CD4-positive, alpha-beta T cell (primary cell): ENCODE measurements at places on chromosomes 12 and 14. TPM values are rescaled to one million over a fixed set of nuclear protein-coding genes. Genes with fewer than 3 reads are reported as not detected.

DNA sequence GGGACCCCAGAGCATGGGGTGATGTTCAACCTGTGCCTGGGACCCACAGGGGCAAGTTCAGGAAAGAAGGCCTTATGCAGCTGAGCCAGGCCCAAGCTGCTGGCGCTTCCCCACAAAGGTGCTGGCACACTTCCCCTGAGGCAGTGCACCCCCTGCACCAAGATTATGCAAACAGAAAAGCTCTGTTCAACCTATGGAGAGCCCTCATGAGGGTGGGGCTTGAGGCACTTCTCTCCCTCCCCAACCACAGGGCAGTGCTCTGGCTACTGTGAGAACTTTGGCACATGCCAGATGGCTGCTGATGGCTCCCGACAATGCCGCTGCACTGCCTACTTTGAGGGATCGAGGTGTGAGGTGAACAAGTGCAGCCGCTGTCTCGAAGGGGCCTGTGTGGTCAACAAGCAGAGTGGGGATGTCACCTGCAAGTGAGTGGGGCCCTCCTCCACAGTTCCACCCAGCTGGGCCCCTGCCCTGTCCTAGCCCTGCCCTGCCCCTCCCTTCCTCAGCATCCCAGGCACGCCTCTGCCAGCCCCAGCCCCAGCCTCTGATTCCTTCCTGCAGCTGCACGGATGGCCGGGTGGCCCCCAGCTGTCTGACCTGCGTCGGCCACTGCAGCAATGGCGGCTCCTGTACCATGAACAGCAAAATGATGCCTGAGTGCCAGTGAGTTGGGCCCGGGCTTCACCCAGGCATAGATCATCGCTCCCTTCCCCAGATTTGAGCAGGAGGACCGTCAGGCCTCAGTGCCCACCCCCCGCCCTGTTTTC, 5.5 kb upstream of the NXPH4 start:
- H3K36me3 ChIP-seq = no peaks in the 10 kb centered on the region
- H3K27ac ChIP-seq = no peak overlapping the region
- DNase-seq = no peak
- H3K4me3 ChIP-seq = no peak overlapping the region

DNA sequence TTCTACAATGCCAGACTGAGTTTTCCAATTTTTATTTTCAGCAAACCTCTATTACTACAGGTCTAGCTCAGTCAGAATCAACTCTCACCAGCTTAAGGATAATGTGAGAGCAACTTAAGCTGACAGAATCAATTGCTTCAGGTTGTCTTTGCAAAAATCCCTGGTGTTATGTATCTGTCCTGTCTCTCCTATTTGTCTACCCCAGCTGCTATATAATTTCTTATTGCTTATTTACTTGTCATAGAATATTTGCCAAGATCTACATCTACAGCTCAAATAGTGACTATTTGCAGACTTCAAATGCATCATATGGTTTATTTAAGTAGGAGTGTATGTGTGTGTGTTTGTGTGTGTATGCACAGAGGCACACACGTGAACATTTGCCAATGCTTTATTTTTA, 54.1 kb downstream of the FOXG1 start:
- H3K36me3 ChIP-seq = no peaks in the 10 kb centered on the region
- no peak for DNase-seq
- H3K4me1 ChIP-seq = no peaks in the 10 kb centered on the region
- H3K27me3 ChIP-seq = no peaks in the 10 kb centered on the region
- H3K4me3 ChIP-seq = no peak overlapping the region

DNA sequence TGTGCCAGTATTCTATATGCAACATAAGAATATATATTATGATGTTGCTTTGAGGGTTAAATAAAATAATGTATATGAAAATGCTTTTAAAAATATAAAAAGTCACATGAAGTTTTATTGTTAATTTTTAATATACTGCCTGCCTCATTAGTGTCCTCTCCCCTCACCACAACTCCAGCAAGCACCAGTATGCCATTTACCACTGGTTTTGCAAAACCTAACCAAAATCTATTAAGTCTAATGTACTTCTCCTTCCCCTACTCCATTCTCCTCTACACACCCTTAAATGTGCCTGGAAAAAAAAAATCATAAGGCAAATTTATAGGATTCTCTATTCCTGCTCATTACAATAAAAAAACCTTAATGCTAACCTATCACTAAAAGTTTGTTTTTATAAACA, 24.0 kb upstream of the GNG2 start:
- H3K27ac ChIP-seq = no peak overlapping the region
- H3K4me3 ChIP-seq = no peak overlapping the region
- no peak for DNase-seq
- H3K36me3 ChIP-seq = no peaks in the 10 kb centered on the region

GRCh38 chr12:25319233-25319984, 68.7 kb upstream of the KRAS start:
- peaks cover 23% of the 10 kb centered on the region for H3K4me1 ChIP-seq
- H3K36me3 ChIP-seq = no peaks in the 10 kb centered on the region
- H3K4me3 ChIP-seq = no peak overlapping the region
- no peaks in the 10 kb centered on the region for H3K27me3 ChIP-seq

DNA sequence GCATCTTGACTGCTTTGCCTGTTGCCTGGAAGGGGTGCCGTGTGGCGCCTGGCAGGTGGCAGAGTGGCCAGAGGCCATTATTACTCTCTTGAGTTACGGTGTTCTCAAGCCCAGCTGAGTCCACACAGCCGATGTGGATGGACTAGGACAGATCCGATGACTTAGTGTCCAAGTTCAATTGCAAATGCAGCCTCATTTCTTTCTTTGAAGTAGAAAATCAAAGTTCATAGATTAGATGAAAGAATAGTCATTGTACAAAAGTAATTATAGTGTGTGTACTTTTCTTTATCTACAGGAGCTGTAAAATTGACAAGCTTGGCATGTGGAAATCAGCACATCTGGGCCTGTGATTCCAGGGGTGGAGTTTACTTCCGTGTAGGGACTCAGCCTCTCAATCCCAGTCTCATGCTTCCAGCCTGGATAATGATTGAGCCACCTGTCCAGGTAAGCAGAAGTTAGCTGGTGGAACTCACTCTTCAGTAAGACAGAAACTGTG, 44.7 kb downstream of the ANKRD9 start:
- peaks cover 5% of the 10 kb centered on the region for H3K4me1 ChIP-seq
- peaks cover 17% of the 10 kb centered on the region for H3K36me3 ChIP-seq
- H3K27ac ChIP-seq = no peak overlapping the region
- DNase-seq = no peak
- H3K4me3 ChIP-seq = no peak overlapping the region

GRCh38 chr12:42660968-42661937, 71.7 kb upstream of the PRICKLE1 start:
- H3K4me3 ChIP-seq = no peak overlapping the region
- H3K27ac ChIP-seq = no peak overlapping the region
- H3K27me3 ChIP-seq = no peaks in the 10 kb centered on the region

- H3K36me3 ChIP-seq = no peaks in the 10 kb centered on the region
- no peaks in the 10 kb centered on the region for H3K27me3 ChIP-seq
- DNase-seq = no peak
- no peak overlapping the region for H3K4me3 ChIP-seq
- no peak overlapping the region for H3K27ac ChIP-seq
- H3K4me1 ChIP-seq = no peaks in the 10 kb centered on the region
Observed at GRCh38 chr12:76124456-76124855, 40.0 kb upstream of the NAP1L1 start.

GRCh38 chr14:59811815-59812214, 58.8 kb downstream of the RTN1 start:
- no peak overlapping the region for H3K4me3 ChIP-seq
- no peak overlapping the region for H3K27ac ChIP-seq
- DNase-seq = no peak

DNA sequence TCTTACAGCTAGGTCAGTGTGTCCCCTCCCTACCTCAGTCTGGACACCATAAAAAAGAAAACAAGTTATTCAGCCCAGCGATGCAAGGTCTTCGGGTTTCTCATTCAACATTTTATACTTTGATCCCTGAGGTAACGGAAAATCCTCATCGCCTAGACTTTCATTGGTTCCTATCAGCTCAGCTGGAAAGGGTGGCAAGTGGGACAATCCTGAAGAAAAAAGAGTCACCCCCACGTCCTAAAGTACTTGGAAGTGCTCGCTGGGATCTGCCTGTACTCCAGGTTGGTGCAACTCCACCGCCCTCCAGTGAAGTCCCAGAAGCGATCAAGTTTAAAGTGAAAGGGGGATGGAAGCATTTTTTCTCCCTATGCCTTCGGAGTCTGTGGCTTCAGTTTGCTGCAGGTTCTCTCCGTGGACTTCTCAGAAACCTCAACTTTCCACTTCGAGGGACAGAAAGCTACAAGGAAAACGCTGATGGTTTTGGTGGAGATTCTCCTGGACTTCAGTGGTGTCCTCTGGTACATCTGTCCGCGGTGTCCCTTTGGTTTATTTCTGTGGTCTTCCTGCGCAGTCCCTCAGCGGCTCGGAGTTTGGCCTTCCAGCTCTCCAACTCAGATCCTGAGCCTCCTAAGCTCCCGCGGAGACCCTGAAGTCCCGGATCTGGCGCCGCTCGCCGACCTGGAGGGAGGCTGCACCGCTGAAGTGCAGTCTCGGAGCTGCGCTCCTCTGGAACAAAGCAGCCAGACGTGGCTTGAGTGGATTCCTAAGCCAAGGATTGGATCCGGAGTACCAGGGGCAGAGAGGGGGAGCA, 1.8 kb upstream of the LRFN5 start:
- peaks cover 32% of the 10 kb centered on the region for H3K4me1 ChIP-seq
- no peak overlapping the region for H3K4me3 ChIP-seq
- no peak overlapping the region for H3K27ac ChIP-seq
- no peak for DNase-seq

DNA sequence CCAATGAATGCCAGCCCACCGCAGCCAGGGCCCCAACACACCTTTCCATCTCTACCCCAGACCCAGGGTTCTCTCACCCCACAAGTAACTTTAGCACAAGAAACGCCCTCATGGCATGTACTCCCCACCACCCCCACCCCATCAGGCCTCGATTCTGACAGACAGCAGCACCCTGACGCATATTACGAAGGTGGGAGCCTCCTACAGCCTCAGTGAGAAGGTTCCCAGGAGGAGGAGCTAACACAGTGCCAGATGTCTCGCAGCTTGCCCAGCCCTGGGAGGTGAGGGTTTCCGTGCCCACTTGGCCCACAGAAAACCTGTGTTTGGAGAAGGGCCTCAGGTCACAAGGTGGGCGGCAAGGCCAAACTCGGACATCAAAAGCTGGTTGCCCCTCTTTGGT, 32.4 kb downstream of the CCDC88C start:
- no peaks in the 10 kb centered on the region for H3K27me3 ChIP-seq
- H3K36me3 ChIP-seq = peaks cover 32% of the 10 kb centered on the region
- H3K4me1 ChIP-seq = peaks cover 100% of the 10 kb centered on the region
- H3K27ac ChIP-seq = no peak overlapping the region
- H3K4me3 ChIP-seq = no peak overlapping the region
- no peak for DNase-seq

DNA sequence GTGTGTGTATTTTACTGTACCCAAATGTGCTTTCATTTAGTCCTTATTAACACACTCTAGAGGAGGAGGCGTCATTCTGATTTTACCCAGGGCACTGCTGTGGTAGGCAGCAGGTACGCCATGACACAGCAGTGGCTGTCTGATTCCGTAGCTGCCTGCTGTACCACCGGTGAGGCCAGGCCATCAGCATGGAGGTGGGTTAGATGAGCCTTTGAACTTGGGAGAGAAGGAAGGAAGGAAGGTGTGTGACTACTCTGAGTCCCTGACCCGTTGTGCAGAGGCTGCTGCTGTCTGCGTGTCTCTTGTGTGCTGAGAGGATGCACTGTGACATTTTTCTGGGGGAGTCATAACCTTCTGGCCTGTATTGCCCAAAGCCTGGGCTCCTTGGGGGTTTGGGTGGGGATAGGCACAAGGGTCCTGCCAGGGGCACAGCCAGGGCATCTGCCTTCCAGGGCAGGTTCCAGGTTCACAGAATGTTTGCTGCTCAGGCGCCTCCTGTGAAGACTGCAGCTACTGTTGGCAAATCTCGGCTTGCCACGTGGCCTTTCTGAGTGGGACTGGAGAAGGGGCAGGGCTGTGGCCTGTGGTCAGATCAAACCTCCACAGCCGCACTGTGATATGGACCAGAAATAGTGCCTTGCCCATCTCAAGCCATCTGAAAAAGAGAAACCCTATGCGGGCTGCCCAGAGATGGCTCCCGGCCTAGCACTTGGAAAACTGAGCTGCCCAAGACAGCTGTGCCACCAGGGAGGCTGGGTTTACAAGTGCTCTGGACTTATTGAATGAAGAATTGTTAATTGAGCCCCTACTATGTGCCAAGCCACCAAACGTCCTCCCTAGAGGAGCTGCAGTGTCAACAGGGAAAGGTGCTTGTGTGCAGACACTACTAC, 47.1 kb downstream of the MLXIP start:
- H3K4me3 ChIP-seq = no peak overlapping the region
- H3K36me3 ChIP-seq = peaks cover 38% of the 10 kb centered on the region
- H3K4me1 ChIP-seq = peaks cover 19% of the 10 kb centered on the region
- DNase-seq = no peak
- H3K27ac ChIP-seq = no peak overlapping the region

CCDC177 gene
- total RNA-seq = not detected

RBM25 gene
- 157 TPM for total RNA-seq

GUCY2C gene
- not detected for total RNA-seq

PSMD9 gene
- 31.8 TPM for total RNA-seq

EFCAB11 gene
- 0.47 TPM for total RNA-seq

ADGRD1 gene
- total RNA-seq = 0.22 TPM
